Activated T-cell treated with anti-CD3 and anti-CD28 coated beads, Interleukin-2, amount 50 U/mL, for 1 hour (primary cell): ENCODE measurements at places on chromosomes 1 and 21.

DNA sequence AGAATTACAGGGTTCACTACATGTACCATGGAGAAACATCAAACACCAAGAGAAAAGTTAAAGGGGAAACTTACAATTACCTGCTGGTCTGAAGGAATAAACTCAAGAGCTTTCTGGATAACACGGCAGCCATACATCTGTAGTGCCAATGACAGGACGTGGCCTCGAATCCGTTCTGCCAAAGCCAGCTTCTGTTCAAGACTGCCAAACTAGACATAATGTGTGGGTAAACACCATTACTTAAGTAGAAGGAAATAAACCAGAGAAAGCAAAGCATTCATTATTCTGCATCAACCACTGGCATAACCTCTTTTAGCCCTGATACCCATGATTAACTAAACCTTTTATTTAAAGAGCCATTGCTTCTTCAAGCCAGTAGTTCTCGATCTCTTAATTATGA is 41.5 kb upstream of the SDC3 start:
- no peak for DNase-seq

DNA sequence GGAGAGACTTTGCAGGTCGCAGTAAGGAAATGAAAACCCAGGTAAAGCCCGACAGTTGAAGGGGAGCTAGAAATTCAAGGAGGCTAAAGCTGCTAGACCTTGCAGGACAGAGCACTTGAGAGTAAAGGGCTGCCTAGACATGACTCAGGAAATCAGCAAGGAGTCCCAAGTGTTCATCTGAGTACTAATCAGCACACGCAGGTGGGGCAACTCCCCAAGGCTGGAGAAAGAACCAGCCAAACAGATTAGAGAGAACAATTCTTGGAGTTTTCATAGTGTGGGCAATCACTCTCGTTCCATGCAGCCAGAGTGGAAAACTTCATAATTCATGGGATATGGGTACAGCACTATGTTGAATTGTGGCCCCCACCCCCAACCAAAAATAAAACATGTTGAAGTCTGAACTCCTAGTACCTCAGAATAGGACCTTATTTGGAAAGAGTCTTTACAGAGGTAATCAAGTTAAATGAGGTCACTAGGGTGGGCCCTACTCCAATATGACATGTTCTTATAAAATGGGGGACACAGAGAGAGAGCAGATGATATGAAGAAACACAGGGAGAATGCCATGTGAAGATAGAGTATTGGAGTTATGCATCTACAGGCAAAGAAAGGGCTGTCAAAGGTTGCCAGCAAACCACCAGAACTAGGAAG is 28.0 kb downstream of the SYDE2 start:
- DNase-seq = no peak

GRCh38 chr21:38925478-38925877 is 119.7 kb downstream of the ETS2 start:
- no peak for DNase-seq

DNA sequence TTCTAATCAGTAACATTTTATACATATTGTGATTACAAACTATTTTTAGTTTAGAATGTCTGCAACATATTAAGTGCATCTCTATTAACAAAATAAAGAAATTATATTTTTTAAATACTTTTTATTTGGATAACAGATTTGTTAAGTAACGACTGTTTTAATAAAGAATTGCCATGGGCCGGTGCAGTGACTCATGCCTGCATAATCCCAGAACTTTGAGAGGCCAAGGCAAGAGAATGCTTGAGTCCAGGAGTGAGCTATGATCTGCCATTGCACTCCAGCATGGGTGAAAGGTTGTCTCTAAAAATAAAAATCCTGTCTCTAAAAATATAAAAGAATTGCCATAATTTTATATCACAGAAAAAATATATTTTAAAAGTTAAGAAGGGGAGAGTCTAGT is 4.1 kb downstream of the LRRIQ3 start:
- DNase-seq = no peak

- no peak for DNase-seq
Measured at GRCh38 chr1:91609551-91609950, 108.9 kb downstream of the CDC7 start.

DNA sequence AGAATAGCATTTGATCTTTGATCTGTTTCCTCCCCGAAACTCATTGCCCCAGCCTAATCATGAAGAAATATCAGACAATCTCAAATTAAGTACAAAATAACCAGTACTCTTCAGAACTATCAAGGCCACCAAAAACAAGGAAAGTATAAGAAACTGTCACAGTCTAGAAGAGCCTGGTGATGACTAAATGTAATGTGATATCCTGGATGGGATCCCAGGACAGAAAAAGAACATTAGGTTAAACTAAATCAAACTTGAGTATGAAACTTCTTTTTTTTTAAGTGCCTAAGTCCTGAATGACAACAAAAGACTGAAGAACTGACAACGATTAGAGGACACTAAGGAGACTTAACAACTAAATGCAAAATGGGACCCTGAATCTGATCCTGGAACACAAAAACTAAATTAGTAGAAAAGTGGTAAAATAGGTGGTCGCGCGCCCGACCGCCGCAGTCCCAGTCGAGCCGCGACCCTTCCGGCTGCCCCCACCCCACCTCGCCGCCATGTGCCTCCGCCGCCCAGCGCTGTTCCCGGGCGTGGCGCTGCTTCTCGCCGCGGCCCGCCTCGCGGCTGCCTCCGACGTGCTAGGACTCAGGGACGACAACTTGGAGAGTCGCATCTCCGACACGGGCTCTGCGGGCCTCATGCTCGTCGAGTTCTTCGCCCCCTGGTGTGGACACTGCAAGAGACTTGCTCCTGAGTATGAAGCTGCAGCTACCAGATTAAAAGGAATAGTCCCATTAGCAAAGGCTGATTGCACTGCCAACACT is 5.5 kb upstream of the PRKAB2 start:
- no peak for DNase-seq

GRCh38 chr1:228873709-228874108 is 138.4 kb downstream of the RHOU start:
- no peak for DNase-seq

GRCh38 chr1:6325482-6325881 is 64.6 kb upstream of the GPR153 start:
- DNase-seq = no peak

GRCh38 chr1:29201595-29202051 is 19.9 kb upstream of the SRSF4 start:
- no peak for DNase-seq

DNA sequence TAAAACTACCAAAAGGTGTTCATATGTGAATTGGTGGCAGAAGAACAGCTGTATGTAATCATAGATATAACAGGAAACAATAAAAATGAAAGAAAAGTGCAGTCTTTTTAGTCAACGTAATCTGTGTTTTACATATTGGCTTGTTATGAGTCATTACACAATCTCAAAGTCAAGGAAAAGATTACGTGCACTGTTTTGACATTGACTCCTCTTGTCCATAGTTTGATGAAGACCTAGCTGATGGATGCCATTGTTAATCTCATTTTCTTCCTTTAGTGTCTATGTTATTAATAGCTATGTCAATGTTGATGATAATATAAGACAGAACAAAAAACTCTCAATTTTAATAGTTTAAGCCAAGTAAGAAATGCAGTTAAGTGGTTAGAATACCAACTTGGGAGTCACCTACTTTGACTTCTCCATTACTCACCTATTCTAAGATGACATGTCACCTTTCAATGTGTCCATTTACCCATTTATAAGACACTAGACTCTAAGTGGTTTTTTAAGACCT is 84.5 kb upstream of the SAMSN1 start:
- no peak for DNase-seq

DNA sequence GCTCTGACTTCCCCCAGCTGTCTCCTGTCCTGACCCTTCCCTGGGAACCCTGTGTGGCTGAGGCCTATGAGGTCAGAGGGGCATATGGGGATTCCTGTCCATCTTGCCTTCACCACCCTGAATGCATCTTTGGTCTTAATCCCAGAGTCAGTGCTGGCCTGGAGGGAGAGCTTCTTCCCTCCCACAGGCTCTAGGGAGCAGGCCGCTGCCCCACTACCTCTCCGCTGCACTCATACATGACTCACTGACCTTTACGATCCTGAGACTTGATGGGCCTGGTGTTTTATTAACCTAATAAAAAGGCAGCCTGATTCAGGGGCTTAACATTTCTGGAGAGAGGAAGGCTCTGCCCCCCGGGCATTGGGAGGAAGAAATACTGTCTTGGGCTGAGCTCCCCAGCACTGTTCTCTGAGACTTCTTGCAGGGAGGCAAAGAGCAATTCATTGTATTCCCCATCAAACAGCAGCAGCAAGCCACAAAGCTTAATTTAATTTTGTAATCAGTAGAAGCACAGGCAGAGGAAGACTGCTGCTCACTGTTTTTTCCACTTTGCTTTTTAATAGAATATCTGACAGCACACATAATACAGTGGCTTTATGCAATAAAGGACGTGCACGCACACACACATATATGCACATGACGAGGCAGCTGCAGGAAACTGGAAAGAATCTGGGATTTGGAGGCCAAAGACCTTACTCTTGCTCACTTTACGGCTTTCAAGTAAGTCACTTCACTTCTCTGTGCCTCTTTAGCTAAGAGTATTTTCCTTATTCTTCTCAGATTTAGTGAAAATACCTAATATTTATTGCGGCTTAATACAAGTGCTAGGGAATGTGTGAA is 89.2 kb upstream of the GRIK3 start:
- DNase-seq = no peak

GRCh38 chr1:85992791-85993190 is 163.8 kb downstream of the COL24A1 start:
- DNase-seq = no peak

- no peak for DNase-seq
Measured at GRCh38 chr1:32754317-32755097, 51.9 kb upstream of the SYNC start.

DNA sequence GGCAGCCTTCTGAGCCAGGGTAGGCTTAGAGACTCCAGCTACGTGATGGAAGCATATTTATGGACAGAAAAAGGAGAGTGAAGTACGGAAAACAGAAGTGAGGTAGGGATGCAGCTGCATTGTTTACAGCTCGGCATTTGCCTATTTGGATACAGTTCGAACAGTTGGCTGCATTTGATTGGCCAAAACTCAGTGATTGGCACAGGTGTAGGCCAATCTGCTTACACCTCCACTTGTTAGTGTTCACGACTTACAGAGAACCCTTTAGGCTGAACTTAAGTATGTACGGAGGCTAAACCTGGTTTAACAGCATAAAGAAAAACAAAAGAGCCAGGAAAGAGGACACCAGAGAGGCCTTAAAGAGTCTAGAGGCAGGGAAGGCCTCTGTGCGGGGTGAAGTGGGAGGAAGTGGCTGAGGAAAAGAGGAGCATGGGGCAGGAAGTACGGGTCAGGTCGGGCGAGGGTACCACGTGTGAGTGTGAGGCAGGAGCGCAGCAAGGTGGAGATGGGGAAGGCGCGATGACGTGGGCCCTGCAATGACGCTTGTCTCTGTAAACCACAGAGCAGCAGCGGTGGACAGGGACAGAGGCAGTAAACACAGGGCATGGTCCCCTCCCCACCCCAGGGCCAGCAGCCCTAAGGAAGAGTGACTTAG is 32.0 kb downstream of the RSPH1 start:
- DNase-seq = peak; percentile 75

DNA sequence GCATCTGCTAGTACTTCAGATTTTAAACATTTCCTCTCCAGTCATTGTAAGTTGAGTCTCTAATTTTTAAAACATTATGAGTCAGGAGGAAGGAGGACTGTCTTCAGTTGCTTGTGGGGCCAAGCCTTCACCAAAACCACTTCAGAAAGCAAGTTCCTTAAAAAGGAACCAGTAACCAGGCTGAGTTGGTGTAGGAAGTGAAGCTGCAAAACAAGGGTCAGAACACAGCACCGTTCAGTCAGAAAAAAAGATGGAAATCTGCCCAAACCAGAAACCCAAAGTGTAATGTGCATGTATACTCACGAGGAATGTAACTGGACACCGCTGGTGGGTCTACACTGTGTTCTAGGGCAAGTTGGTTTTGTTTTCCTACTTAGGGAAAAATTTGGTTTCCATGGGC is 402.1 kb downstream of the SETD4 start:
- no peak for DNase-seq

GRCh38 chr1:229905652-229906051 is 161.4 kb upstream of the GALNT2 start:
- no peak for DNase-seq

GRCh38 chr1:64536836-64537490 is 67.0 kb downstream of the CACHD1 start:
- DNase-seq = no peak

- no peak for DNase-seq
Measured at GRCh38 chr1:31485166-31485565, 72.2 kb downstream of the SERINC2 start.
